ENCODE measurements at places on chromosomes 16 and 17. TPM values are rescaled to one million over a fixed set of nuclear protein-coding genes. Genes with fewer than 3 reads are reported as not detected.

The RPA1 gene
- 33.5 TPM for total RNA-seq

The HOXB3 gene
- total RNA-seq = 5.6 TPM

The PPP1R27 gene
- 0.09 TPM for total RNA-seq

The KRTAP3-2 gene
- not detected for total RNA-seq

The ACE gene
- total RNA-seq = 1.1 TPM

The KIF19 gene
- not detected for total RNA-seq

The CES3 gene
- total RNA-seq = 0.89 TPM

The NUP88 gene
- total RNA-seq = 57.3 TPM

The ENPP7 gene
- total RNA-seq = not detected

The HGS gene
- total RNA-seq = 138 TPM

The NPIPB2 gene
- 3.6 TPM for total RNA-seq

The HBQ1 gene
- total RNA-seq = not detected

The FSCN2 gene
- total RNA-seq = 2.7 TPM

The HSD17B2 gene
- 1.8 TPM for total RNA-seq

The CX3CL1 gene
- total RNA-seq = under 0.01 TPM

The ADAMTS18 gene
- under 0.01 TPM for total RNA-seq

The FOXK2 gene
- 24.6 TPM for total RNA-seq

The EME1 gene
- total RNA-seq = 0.59 TPM

Measured in smooth muscle cell of the umbilical artery (primary cell).